Ureter (tissue), 1 donor: ENCODE measurements at places on chromosomes 4 and X.

DNA sequence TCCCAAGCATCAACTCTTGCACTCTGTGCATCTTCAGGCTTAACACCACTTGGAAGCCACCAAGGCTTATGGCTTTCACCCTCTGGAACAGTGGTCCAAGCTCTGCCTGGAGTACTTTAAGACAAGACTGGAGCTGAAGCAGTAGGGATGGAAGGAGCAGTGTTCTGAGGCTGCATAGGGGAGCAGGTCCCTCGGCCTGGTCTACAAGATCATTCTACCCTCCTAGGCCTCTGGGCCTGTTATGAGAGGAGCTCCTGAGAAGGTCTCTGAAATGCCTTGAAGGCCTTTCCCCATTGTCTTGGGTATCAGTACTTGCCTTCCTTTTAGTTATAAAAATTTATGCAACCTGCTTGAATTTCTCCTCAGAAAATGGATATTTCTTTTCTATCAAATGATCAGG, 286.7 kb downstream of the CPXCR1 start:
- no peak for DNase-seq

DNA sequence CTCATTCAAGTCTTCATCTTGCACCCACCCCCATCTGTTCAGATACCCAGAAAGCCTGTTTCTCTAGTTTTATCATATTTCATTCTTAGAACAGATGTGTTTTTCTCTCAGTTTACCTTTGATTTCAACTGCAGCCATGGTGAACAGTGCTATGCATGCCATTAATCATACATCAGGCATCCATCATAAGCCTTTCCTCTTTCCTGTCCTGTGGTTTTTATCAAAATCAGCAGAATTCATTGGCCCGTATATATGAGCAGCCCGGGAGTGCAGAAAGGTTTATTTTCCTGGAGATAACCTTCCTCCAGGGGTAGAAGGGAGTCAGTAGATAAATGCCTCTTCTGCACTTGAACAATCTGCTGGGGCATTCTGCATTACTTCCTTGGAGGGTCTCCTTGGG, 65.7 kb downstream of the IL21 start:
- DNase-seq = no peak

DNA sequence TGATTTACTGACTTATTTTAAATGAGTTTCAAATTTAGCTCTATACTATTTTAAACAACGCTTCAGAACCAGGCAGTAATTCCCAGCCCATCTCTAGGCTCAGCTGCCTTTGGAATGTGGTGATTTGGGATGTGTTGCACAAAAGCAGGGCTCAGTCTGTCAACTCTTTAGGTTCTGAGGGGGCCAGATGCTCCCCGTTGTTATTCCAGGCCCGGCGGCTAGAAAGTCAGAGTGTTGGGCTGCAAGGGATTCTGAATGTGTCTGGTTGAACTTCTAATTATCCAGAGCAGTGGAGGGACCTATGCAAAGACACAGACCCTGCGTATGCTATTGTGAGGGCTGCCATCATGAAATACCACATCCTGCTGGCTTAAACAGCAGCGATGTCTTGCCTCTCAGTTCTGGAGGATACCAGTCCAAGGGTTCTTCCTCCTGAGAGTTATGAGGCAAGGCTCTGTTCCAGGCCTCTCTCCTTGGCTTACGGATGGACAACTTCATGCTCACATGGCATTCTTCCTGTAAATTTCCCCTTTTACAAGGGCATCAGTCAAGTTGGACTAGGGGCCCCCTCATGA, 123.2 kb upstream of the TRIM2 start:
- DNase-seq = no peak

DNA sequence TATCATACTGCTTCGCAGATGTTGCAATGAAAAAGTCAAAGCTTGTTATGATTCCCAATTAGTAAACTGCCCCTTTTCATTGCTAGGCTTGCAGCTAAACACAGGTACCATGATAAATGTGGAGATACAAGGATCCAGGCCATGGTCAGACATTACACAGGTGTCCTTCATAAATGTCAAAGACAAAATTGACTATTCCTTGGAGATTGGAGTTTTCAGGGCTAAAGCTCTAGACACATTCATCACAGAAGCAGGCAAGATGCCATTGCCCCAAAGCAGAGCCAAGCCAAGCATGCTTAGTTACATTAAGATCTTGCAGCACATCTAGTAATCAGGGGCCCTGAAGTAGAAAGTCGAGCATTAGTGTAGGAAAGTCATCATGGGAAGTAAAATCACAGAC, 111.3 kb upstream of the INTU start:
- DNase-seq = no peak

GRCh38 chr4:15682242-15683142, 865 bp downstream of the FAM200B start:
- no peak for DNase-seq

DNA sequence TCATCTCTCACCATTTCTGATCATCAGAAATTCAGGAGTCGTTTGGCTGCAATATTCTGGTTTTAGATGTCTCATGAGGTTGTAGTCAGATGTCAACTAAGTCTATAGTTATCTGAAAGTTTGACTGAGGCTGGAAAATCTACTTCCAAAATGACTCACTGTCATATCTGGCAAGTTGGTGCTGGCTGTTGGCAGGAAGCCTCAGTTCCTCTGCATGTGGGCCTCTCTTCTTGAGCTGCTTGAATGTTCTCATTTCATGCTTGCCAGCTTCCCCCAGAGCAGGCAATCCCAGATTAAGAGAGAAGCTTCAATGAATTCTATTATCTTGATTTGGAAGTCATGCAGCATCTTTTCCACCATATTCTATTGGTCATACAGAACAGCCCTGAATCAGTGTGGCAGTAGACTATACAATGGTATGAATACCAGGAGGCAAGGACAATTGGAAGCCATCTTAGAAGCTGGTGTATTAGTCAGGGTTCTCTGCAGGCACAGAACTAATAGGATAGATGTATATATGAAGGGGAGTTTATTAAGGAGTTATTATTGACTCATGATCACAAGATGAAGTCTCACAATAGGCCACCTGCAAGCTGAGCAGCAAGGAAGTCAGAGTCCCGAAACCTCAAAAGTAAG, 46.8 kb upstream of the ELF2 start:
- no peak for DNase-seq

DNA sequence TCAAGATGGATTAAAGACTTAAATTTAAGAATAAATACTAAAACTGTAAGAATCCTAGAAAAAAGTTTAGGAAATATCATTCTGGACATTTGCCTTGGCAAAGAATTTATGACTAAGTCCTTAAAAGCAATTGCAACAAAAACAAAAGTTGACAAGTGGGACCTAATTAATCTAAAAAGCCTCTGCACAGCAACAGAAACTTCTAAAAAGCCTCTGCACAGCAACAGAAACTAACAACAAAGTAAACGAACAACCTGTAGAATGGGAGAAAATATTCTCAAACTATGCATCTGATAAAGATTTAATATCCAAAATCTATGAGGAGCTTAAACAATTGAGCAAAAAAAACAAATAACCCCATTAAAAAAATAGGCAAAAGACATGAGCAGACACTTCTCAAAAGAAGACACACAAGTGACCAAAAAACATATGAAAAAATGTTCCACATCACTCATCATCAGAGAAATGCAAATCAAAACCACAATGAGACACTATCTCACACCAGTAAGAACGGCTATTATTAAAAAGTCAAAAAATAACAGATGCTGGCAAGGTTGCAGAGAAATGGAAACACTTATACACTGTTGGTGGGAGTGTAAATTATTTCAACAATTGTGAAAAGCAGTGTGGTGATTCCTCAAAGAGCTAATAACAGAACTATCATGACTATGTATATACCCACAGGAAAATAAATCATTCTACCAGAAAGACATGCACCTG, 5.5 kb upstream of the OPRPN start:
- DNase-seq = no peak

- DNase-seq = no peak
Observed at GRCh38 chrX:50456712-50457484, 13.7 kb downstream of the DGKK start.

DNA sequence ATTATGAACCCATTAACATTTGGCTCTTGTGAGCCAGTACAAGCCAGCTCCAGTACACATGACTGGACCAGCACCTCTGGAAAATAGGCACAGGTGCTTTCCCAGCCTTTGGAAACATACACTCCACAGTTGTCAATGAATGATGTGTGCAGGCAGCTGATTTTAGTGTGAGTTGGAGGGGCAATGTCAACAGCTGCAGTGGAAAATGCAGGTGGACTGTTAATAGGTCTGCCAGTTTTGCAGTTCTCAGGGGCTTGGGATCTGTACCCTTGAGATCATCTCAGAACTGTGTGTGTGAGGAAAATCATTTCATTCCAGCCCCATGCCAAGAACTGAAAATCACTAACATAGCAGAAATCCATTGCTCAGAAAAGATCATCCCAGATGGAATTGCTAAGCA, 81.7 kb upstream of the CHRDL1 start:
- DNase-seq = no peak

GRCh38 chrX:55074851-55075467, at the start of gene PAGE2B:
TSS of gene PAGE2B (plus strand) at chrX:55075030. CDS start at chrX:55076042, 1,012 bp downstream.
- DNase-seq = no peak

GRCh38 chr4:115229873-115230272, 116.5 kb upstream of the NDST4 start:
- DNase-seq = no peak

GRCh38 chr4:57233386-57233785, 123.2 kb upstream of the IGFBP7 start:
- DNase-seq = no peak

- DNase-seq = no peak
Observed at GRCh38 chr4:147108409-147108808, 162.7 kb upstream of the TTC29 start.

GRCh38 chr4:114226179-114226578, 246.7 kb upstream of the ARSJ start:
- no peak for DNase-seq

DNA sequence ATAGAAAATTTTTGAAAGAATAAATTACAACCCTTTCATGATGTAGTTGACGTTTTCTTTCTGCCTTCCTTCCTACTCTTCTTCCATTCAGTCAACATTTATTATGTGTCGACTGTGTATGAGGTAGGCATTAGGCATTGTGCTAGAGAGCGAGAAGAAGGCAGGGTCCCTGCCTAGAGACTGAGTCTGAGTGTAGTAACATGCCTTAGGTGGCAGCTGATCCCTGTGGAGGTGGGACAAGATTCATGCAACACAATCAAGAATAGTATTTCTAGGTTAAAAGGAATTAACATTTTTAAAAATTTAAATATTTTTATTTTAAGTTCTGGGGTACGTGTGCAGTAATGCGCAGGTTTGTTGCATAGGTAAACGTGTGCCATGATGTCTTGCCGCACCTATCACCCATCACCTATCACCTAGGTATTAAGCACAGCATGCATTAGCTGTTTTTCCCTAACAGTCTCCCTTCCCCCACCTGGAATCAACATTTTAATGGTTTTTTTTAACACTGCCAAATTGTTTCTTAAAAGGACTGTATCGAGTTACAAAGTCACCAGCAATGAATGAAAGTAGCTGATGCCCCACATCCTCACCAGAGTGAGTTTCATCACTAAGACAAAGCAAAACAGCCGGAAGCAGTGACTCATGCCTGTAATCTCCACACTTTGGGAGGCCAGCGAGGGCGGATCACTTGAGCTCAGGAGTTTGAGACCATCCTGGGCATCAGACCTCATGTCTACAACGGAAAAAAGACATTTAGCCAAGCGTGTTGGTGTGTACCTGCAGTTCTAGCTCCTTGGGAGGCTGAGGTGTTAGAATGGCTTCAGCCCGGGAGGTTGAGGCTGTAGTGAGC, 84.0 kb downstream of the WWC2 start:
- DNase-seq = no peak

DNA sequence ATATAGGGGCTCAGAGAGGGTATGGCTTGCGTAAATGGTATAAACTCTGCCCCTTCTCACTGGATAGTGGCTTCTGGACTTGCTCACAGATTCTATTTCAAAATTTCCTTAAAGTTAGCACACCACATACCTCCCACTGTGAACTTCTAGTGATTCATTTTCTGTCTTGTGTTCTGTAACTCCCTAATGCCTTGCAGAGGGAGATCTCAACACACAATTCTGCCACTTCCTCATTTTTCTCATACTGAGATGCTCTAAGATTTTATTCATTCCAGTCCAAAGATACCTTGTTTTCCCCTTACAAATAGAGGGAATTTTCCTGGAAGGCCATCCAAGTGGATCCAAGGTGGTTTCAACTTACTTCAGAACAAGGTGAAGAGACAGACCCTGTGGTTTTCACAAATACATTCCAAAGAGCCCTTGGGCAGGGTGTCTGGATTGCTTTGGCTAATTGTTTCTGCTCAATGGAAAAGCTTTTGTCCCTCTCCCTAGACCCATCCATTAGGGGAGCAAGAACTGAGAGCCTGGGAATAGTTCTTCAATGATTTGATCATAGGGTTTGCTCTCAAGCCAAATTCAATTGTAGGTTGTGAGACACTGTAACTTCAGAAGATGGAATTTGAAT, 52.1 kb upstream of the CAPN6 start:
- DNase-seq = no peak

- no peak for DNase-seq
Observed at GRCh38 chrX:133722756-133723155, 262.6 kb downstream of the GPC3 start.

- no peak for DNase-seq
Observed at GRCh38 chr4:108466936-108467902, 153.2 kb upstream of the RPL34 start.

DNA sequence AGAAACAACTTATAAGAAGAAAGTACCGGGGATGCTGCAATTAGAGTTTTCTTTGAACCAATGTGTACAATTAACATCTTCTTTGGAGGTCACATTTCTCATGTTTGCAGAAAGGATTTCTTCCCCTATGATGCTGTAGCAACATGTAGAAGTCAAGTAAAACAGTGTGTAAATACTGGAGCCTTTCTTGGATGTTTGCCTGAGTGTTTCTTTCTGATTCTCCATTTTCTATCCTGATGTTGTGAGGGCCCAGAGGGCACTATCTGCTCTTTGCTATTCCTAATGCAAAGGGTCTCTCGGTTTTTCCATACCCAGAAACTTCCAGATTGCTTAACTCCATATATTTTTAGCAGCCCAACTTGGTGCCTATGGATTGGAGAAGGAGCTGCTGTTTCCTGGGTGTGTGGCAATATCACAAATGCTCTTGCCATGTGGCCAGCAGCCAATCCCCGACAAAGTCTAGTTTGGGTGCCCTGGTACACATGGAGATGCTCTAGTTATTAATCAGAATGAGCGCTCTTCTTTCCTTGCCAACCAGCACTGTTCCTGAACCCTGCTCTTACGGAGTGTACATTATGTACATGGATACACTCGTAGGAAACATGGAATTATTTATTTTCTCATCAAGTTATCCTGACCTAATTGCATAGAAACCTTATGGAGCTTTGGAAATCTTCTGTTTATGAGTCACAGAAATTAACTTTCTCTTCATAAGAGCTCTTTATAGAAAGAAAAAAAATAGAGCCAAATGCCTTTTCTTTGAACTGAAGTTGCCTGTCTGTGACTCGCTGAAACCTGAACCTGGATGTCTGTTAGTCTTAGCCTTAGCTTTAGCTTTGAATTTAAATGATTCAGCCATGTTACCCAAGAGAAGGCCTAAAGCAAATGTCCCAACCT, 67.0 kb upstream of the GPC4 start:
- DNase-seq = no peak

GRCh38 chr4:69894186-69894585, 34.2 kb upstream of the SULT1E1 start:
- DNase-seq = no peak

GRCh38 chr4:81743731-81744435, 272.2 kb upstream of the RASGEF1B start:
- no peak for DNase-seq

- DNase-seq = no peak
Observed at GRCh38 chr4:175986-176385, 51.7 kb downstream of the ZNF718 start.

- no peak for DNase-seq
Observed at GRCh38 chrX:129737916-129738315, 863 bp upstream of the XPNPEP2 start.

GRCh38 chr4:182554736-182555135, 311.5 kb downstream of the TENM3 start:
- no peak for DNase-seq
